Panc1 (cell line): ENCODE measurements at places on chromosomes 2 and 18.

DNA sequence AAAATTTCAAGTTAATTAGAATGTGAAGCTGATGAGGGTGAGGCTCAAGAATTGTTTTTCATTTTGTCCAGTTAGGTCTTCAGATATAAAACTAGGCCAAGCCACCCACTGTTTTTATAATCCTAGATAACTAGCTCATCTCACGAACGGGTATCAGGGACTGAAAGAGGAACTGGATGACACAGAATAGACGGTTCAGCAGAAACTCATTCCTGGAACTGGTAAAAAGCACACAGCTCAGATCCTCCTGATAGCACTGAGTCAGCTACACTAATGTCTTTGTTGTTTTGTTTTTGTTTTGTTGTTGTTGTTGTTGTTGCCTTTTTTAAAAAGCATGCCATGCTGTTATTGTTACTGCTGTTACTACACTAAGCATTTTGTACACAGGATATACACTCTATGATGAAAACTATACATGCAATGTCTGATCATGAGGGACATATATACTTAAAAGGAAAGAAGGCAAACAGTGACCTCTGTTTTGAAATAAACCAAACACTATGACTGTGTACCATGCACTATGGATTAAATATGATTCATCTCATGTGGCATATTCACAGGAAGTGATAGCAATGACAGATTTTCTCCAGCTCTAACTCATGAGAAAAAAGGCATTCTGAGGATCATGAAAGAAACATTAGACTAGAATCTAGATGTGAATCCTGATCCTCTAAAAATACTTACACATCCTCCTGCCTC is 437.6 kb downstream of the NCKAP5 start:
- peak; percentile 42 for DNase-seq

DNA sequence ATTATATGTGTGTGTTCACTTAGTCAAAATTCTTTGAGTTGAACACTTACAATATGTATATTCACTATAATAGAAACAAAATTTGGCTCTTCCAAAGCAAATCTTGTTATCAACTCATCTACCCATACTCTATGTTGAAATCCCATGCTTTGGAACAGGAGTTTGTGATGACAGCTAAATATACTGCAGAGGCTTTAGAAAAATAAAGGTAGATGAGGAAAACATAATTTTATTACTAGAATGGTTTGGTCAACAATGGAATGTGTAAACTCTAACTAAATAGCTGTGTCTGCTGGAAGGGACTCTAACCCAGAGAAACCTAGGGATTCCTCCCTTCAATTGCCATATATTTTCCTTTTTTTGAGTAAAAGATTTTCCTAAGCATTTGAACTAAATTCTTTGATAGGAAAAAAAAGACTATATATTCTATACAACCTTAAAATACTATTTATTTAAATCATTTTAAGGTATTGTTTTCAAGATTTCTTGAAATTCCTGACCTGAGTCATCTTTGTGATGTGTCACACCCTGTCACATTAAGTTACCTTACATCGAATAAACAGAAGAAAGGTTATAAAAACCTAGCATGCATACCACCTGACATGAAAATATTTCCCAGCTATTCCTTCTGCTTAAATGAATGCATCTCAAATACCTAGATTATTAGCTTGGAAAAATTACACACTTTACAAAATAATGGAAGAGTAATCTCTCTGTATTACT is 175.5 kb downstream of the OTX1 start:
- no peak for DNase-seq

DNA sequence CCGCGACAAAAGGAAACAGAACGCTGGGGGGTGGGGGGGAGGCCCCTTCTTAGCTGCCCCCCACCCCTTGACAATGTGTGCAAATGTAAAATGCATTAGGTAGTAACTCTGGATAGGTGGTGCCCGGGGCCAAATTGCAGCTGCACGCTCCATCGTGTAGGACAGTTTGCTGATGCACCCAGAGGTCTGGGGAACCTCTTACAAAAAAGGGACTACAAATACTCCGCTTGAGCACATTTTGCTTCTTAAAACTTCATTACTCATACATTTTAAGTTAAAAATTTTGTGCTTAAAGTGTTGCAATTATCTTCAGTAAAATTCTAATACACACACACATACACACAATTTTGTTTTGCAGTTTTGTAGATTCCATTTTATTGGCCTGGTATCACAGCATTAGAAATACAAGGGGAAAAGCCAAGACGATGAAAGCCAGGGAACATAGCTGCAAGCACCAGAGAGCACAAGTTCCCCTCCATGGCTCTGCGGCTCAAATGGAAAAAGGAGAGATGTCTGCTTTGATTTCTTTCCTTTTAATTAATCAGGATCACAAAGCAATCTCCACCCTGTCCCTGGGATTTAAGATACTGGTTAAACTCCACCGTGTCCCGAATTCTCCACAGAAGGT is 582.1 kb downstream of the ZEB2 start:
- no peak for DNase-seq

GRCh38 chr2:9178110-9178903 is 28.3 kb upstream of the ASAP2 start:
- no peak for DNase-seq

DNA sequence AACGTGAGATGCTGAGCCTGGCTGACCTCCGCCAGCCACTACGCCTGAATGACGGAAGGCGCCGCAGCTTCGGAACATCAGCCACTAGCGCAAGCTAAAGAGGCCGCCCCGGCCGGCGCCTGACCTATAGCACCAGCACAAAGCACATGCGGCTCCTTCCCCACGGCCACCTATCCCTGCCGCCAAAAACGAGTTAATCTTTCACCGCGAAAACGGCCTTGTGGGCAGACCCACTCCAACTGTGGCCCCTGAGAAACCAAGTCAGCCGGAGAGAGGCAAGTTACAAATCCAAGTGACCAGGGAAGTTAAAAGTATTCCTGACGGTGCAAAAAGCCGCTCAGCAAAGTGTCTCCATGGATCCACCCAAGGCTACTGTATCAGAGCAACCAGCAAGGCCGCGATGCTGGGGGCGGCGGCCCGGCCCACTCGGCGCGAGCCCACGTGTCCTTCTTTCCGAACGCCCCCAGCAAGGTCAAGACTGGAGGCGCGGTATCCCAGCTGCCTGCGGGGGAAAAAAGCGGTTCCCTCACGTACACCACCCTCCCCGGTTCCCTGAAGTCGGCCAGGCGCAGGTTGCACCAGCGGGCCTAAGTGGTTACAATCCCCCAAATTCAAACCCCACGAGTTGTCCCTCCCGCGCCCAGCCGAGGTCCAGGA is 575 bp downstream of the HSPD1 start:
- no peak for DNase-seq

DNA sequence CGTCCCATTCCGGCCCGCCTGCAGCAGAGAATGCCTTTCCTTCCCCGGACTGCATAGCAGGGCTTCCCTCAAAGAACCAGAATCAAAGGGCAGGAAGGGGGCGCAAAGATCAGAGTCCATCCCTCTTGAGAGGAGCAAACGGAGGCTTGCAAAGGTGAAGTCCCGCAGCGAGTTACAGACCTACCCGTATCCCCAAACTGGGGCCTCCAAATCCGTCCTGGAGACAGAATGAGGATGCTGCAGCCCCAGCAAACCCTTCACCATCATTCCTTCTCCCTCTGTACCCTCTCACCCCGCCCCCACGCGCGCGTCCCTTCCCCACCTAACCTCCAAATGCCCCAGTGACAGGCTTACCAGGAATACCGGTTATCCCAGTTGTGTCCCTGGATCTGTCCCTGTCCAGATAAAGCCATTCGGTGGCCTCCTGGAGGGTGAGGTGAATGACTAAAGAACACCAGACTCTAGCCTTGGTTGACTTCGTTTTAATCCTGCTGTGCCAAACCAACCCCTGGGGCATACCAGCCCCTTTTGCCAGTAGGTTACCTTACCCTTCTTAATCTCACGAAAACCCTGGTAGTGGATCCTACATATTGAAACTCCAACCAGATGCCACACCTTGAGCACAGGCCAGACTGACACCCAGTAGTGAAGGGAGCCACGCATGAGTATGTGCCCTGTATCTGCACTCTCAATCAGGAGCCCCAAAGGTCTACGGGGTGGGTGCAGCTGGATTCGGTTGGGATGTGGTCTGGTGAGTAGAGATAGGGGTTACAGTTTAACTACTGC is 961 bp upstream of the SLC40A1 start:
- no peak for DNase-seq

DNA sequence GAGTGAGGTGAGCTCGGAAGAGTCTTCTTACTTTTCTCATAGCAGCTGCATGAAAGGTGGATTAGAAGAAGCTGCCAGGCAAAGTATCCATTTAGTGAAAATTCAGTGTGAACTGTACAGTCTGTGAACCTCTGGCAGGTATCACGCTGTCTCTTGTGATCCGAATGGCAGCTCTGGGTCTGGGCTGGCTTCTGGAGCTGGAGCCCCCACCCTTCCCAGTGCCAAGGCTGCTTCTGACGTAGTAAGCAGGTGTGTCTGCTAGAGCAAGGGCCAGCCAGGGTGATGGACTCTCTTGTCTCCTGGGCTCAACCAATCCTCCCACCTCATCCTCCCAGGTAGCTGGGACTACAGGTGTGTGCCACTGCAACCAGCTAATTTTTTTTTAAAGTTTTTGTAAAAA is 14.0 kb upstream of the NTSR2 start:
- DNase-seq, result no peak

DNA sequence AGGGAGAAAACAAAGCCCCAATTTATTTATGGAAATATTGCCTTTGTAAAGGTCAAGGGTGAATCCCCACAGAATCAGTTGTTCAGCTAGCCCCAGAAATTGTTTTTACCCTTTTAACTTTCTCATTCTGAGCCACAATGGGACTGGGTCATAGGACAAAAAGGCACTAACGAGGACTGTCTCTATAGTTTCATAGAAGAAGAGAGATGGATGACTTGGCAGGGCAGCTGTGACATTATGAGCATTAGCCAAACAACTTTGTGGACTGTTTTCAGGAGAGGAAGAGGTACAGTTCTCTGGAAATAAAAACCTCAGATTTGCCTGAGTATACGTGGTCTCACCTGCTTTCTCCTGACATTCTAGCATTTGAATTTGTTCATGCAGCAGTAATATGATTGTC is 1155.8 kb upstream of the CHAC2 start:
- no peak for DNase-seq

DNA sequence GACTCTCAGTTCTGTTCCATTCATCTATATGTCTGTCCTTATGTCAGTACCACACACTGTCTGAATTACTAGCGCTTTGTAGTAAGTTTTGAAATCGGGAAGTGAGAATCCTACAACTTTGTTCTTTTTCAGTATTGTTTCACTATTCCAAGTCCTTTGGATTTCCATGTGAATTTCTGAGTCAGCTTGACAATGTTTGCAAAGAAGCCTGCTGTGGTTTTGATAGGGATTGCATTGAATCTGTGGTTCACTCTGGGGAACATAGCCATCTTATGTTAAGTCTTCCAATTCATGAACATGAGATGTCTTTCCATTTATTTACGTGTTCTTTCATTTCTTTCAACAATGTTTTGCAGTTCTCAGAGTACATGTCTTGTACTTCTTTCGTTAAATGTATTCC is 15.0 kb downstream of the SLC3A1 start:
- no peak for DNase-seq

- DNase-seq, result peak; percentile 27
Observed at GRCh38 chr2:226984750-226985582, 149.1 kb downstream of the RHBDD1 start.

DNA sequence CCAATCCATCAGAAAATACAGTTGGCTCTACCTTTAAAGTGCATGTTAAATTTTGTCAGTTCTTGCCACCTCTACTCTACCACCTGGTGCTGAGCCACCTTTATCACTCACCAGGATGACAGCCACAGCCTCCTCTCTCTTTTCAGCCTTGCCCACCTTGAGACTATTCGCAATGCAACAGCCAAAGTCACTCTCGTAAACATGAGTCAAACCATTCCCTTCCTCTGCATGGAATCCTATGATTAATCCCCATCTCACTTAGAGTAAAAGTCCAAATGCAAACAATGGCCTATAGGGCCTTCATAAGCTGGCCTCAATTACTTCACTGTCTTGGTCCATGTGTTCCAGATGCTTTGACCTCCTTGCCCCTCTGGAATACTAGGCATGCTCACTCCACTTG is 5.8 kb upstream of the OSBPL6 start:
- DNase-seq, result no peak

GRCh38 chr2:9547262-9547991 is 8.2 kb downstream of the ADAM17 start:
- DNase-seq, result no peak
